ENCODE measurements at places on chromosomes 7 and 10. TPM values are rescaled to one million over a fixed set of nuclear protein-coding genes. Genes with fewer than 3 reads are reported as not detected.

The FRAT1 gene
- total RNA-seq = 2.6 TPM

The KLF14 gene
- not detected for total RNA-seq

The C10orf67 gene
- not detected for total RNA-seq

The LOXL4 gene
- total RNA-seq = 1.5 TPM

The TMEM26 gene
- total RNA-seq = not detected

The ALKBH4 gene
- 8.5 TPM for total RNA-seq

The ATP6V1F gene
- 70.9 TPM for total RNA-seq

Measured in bladder microvascular endothelial cell (primary cell).